Endodermal cell (in vitro differentiated cells): ENCODE measurements at places on chromosomes 3 and 15.

DNA sequence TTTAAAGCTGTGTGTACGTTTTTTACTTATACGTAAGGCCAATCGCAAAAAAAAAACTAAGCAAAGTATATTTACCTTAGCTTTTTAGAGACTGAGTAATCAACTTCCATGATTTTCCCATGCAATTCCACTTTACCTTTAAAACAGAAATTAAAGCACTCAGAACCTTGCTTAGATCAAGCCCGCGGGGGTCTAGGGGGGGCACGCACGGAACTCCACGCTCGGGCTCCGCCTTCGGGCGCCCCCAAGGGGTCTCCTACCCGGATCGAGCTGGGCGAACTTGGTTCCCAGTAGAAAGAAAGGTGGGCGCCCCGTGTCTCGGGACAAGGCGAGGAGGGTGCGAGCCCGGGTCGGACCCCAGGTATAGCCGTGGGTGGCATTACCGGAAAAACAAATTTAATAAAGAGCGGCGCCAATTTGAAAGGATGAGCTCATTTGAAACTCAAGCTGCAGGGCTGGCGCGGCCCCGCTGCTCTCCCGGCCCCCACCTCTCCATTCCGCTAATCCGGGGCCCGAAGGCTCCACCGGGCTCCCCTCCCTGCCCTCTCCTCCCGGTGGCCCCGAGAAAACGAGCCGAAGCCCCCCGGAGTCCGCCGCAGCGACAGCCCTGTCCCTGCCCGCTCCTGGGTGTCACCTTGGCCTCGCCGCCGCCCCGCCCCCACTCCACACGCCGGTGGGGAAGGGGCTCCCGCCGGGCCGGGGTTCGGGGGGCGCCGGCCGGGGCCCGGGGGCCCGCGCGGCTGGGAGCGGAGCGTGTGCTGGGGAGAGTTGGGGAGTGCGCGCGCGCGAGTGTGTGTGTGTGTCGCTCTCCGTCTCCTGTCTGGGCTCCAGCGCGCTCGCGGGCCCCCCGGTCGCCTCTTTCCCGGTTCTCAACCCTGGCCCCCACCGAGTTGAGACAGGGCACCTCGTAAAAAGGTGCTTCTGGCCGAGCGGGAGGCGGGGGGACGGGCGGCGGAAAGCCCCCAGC lies 1.5 kb downstream of the IGF2BP2 start:
- DNase-seq: peak; percentile 79

DNA sequence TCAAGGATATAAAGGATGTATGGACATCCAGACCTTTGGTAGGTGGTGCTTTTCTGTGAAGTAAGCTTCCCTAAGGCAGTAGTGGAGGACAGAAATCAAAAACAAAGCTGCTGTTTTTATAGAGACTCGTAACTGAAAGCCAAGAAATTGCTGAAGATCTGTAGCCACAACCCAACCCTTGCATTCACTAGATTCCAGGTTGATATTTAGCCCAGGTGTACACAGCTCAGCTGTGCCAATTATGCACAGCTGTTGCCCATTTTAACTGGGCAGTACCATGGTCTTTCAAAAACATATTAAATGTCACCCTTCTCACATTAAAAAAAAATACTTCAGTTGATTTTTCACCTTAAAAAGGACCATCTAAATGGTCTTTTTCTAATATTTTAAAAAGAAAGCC lies 75.8 kb downstream of the CNTN3 start:
- DNase-seq: no peak

GRCh38 chr3:25403968-25404367 lies 24.1 kb upstream of the RARB start:
- no peak for DNase-seq

DNA sequence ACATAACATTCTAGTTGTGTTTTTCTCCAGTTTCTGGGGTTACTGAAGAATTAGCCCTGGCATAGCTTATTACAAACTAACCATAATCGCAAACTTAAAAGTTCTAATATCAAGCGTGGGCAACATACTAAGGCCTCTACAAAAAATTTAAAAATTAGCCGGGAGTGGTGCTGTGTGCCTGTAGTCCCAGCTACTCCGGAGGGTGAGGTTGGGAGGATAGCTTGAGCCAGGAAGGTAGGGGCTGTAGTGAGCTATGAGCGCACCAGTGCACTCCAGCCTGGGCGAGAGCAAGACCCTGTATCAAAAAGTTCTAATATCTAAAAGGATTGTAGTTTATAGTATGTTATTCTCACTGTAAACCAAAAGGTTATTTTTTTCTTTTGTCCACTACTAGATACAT lies 1.1 kb downstream of the OIP5 start:
- DNase-seq: peak; percentile 53

GRCh38 chr3:136078421-136079364 lies 113.2 kb downstream of the PPP2R3A start:
- DNase-seq: no peak

DNA sequence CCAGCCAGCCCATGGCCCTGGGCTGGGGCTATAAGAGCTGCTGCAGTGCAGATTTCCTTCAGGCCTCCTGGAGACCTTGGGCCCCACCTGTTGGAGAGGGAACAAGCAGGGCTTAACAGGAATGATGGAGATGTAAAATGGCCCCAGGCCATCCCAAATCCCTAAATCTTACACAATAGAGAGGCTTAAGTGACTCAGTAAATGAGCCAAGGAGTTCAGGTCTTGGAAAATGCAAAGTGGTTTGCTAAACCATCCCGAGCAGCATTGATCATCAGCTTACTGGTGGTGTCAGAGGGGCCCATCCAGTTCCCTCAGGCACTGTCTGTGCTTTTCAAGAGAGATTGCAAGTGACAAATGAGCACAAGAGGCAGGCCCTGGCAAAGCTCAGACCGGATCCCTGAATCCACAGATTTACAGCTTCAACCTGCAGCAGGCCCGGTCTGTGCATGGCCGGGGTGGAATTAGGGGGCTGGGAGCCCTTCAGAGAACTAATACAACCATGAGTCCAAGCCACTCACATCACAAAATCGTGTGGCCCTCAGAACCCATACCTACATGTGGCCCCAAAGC lies 325.4 kb downstream of the UACA start:
- peak; percentile 62 for DNase-seq

DNA sequence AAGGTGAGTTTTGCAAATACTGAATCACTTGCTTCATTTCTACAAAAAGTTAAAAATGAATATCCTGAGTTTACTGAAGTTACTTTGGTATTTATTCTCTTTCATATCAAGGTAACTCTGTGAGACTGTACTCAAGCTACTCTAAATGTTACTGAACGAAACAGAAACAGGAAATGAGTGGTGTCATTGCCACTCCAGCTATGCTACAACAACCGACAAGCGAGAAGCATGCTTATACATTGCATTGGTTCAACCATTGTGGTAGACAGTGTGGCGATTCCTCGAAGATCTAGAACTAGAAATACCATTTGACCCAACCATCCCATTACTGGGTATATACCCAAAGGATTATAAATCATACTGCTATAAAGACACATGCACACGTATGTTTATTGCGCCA lies 313.2 kb upstream of the THBS1 start:
- no peak for DNase-seq

- DNase-seq: no peak
These were observed 516.7 kb downstream of the MECOM start for GRCh38 chr3:169146866-169147237.

DNA sequence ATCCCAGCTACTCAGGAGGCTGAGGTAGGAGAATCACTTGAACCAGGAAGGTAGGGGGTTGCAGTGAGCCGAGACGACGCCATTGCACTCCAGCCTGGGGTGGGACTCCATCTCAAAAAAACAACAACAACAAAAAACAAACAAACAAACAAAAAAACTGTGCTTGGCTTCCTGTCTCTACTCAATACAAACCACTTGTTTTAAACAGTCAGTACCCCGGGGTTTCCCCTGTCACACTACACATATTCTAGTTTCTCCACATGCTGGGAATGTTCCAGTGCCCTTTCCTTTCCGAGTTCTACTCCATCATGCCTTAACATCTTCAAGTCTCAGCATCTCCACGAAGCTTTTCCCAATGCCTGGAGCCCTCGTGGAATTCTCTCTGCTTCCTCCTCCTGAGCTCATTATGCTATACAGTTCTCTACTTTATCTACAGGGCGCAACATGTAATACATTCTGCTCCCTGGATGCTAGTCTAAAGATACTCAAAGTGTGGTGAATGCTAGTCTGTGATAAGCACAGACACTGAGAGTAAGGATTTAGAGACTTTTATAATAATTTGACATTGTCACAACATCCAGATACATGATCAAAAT lies 7.8 kb downstream of the EMC3 start:
- no peak for DNase-seq

DNA sequence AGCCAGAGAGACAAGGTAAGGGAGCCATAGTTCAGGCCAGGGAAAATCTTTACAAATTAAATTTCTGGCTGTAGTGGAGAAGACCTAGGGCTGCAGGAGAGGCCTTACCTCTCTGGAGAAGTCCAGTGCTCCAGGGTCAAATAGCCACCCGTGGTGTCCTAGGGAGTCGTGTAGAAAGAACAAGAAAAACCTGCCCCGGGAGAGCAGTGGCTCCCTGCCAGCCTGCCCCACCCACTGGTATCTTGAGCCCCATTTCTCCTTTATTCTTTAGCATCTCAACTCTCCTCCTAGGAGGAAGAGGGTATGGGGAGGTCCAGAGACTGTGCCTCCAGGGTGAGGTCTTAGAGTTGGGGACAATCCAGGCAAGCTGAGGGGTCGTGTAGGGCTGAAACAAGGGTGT lies 32.1 kb upstream of the NTRK3 start:
- DNase-seq: no peak

DNA sequence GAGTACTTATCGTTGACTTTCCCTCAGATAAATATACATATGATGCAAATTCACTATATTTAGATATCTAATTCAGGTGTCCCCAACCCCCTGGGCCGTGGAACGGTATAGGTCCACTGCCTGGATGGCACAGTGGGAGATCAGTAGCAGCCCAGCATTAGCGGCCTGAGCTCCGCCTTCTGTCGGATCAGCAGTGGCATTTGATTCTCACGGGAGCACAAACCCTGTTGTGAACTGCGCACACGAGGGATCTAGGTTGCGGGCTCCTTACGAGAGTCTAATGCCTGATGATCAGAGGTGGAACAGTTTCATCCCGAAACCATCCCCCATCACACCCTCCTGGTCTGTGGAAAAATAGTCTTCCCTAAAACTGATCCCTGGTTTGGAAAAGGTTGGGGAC lies 6.9 kb downstream of the KNL1 start:
- no peak for DNase-seq

DNA sequence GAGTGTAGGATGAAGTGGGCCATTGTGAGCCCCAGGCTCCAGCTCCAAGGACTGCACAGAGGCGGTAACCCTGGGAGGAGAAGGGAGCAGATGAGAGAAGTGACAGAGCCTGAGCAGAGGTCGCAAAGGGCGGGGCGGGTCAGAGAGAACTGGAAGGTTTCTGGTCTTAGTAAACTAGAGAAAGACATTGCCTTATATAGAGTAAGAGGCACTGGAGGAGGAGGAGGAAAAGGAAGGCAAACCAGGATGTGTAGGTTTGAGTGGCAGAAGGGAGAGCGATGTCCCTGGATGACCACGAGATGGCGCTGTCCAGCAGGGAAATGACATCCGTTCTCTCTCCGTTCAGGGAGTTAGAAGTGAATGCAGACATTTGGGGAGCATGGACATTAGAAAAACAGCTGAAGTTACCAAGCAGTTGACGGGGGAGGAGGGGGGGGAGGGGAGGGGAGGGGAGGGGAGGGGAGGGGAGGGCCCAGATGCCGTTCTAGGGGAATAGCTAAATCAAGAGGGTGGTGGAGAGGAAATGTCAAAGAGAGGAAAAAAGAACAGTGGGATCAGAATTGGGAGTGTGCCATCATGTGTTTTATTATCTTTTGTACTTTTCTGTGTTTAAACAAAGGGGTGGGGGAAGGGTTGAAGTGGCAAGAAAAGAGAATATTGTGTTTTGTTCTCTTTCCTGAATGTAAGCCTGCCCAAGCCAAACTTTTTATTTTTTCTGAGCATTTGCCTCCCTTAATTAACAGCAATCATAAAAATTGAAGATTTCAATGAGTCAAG lies 48.8 kb downstream of the STARD5 start:
- DNase-seq: peak; percentile 91

- no peak for DNase-seq
These were observed 47.4 kb downstream of the CPN2 start for GRCh38 chr3:194303749-194304148.

- no peak for DNase-seq
These were observed 7.8 kb upstream of the TM2D3 start for GRCh38 chr15:101660005-101660404.

GRCh38 chr3:137264071-137264820 lies 306.5 kb downstream of the IL20RB start:
- DNase-seq: no peak

GRCh38 chr3:119018690-119019463 lies 15.8 kb downstream of the IGSF11 start:
- DNase-seq: no peak

- no peak for DNase-seq
These were observed 29.4 kb upstream of the LDHAL6B start for GRCh38 chr15:59177317-59177660.

DNA sequence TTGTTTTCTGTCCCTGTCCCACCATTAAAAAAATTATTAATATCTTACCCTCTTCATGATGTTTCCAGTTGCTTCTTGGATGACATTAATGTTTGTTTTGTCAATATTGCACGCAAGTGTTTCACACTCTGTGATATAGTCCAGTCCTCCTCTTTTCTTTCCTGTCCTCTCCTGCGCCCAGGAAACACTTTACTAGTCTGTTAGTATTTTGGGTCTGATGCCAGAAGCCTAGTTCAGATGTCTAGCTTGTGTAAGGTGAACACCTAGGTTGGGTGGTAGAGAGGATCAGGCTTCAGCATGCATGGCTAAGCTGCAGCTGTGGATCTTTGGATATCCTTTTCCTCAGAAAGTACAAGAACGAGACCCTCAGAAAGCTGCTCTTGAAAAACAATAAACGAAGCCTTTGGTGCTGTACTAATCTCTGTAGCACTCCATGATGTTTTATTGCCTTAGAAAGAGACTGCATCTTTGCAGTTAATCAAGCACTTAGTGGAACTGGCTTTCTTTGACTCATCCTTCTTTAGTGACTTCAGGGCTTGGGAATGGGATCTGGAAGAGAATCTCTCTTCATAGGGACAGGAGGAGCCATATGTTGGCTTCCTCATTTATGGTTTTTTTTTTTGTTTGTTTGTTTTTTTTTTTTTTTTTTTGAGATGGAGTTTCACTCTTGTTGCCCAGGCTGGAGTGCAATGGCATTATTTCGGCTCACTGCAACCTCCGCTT lies 253.4 kb downstream of the LPP start:
- DNase-seq: no peak

GRCh38 chr3:105850593-105850992 lies 18.2 kb downstream of the CBLB start:
- DNase-seq: no peak

- DNase-seq: no peak
These were observed 46.6 kb downstream of the HHLA2 start for GRCh38 chr3:108342837-108343486.
